ENCODE measurements at places on chromosomes 3 and 15. TPM values are rescaled to one million over a fixed set of nuclear protein-coding genes. Genes with fewer than 3 reads are reported as not detected.

GRCh38 chr3:71111784-71112440 is 471.6 kb downstream of the FOXP1 start:
- no peak for DNase-seq

GRCh38 chr3:8324747-8325146 is 176.9 kb upstream of the LMCD1 start:
- no peak for DNase-seq

Gene ERICH6
- not detected for total RNA-seq

- DNase-seq = no peak
Measured at GRCh38 chr15:78018946-78019644, 58.4 kb downstream of the TBC1D2B start.

DNA sequence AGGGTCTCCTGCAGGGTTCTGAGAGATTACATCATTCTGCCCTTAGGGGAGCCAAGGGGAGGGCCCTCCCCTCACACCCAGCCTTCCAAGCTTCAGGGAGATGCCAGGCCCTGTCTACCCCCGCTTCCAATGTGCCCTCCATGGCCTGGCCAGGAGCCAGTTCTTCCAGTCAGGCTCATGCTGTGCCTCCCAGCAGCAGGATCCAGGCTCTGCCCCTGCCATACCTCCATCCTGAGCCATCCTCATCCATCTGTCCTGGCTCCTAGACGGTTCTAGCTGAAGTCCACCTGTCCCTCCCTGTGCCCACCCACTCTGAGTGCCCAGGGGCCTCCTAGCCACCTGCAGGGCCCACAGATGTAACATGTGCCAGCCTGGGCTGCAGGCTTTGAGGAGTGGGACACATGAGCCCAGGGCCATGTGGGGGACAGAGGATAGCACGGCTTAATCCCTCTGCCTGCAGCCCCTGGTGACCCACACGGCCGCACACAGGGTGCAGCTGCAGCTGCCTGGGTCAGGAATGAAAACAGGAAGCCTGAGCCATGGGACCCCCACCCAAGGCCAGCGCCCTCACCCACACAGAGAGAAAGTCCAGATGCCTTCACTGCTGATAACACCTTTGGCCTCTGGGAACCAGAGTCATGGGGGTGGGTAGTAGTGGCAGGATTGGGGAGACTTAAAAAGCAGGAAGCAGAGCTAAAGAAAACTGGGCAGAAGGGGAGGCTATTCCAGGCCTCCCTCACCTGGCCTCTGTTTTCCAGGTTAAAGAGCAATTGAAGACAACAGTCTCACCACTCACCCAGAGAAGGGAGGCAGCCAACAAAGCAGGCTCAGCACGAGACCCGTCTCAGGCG is 11.8 kb downstream of the PLCD1 start:
- DNase-seq = no peak

DNA sequence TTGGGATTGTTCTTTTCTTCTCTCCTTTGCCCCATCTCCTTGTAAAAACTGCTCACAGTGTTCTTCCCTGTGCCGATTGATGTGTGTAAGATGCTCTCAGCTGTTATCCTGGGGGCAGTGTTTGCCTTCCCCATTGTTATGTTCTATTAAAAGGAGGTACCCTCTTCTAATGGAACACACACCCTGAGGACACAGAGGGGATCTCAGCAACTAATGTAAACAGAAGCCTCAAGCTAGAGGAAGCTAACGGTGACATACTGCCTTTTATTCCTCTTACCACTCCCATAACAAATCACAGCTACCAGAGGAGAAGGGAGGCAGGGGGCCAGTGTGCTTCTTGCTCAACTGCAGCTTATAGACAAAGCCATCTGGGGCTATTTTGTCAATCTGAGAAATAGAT is 2.2 kb downstream of the TAGLN3 start:
- DNase-seq = no peak

- no peak for DNase-seq
Measured at GRCh38 chr3:16606398-16606797, 1.2 kb upstream of the DAZL start.

- no peak for DNase-seq
Measured at GRCh38 chr3:140931801-140932200, 9.8 kb upstream of the SLC25A36 start.

DNA sequence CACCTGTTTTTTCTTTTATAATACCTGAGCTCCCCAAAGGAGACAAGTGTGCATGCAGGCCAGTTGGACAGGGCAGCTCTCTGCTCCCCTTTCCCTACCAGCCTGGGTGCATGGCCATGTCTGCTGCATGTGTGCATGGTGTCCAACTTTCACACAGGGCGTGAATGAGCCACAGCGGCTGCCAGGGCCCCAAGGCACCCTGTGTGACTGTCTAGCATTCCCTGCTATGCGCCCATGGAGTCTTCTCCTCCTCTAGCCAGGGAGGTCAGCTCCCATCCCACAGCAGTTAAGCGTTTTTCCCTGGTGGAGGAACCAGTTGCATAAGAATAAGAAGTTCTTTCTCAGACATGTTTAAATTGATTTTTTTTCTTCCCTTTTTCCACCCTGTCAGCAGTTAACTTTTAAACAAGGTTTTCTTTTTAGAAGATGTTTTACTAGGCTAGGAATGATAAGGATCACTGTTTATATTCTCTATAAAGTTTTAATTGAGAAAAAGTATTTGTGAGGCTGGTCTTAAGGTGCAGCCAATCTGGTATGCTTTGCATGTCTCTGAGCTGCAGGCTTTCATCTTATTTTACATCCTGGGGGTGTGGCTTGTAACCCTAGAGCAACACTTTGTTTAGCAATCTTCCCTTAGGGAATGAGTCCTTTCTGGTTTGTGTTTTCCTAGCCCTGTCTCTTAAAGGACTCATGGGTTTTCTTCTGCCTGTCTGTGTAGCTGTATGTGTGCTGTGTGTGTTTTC is 20.5 kb upstream of the OR5H1 start:
- DNase-seq = no peak

Gene PSTPIP1
- 54.6 TPM for total RNA-seq

GRCh38 chr3:117922039-117922438 is 1112.6 kb downstream of the IGSF11 start:
- no peak for DNase-seq

- no peak for DNase-seq
Measured at GRCh38 chr3:195715583-195716266, 5.1 kb upstream of the MUC20 start.

Gene GAP43
- 15.3 TPM for total RNA-seq

Gene LDHAL6B
- total RNA-seq = not detected

- no peak for DNase-seq
Measured at GRCh38 chr3:51931756-51932155, 9.9 kb downstream of the RRP9 start.

- no peak for DNase-seq
Measured at GRCh38 chr3:12992629-12993516, 80.4 kb downstream of the IQSEC1 start.
